CD4-positive, alpha-beta T cell (primary cell): ENCODE measurements at places on chromosomes 1 and 21. TPM values are rescaled to one million over a fixed set of nuclear protein-coding genes. Genes with fewer than 3 reads are reported as not detected.
A peak's percentile ranks its signal among the peaks of the same experiment; 100 is the strongest.

AADACL3 gene
- total RNA-seq: not detected

RASSF5 gene
- 153 TPM for total RNA-seq

DNA sequence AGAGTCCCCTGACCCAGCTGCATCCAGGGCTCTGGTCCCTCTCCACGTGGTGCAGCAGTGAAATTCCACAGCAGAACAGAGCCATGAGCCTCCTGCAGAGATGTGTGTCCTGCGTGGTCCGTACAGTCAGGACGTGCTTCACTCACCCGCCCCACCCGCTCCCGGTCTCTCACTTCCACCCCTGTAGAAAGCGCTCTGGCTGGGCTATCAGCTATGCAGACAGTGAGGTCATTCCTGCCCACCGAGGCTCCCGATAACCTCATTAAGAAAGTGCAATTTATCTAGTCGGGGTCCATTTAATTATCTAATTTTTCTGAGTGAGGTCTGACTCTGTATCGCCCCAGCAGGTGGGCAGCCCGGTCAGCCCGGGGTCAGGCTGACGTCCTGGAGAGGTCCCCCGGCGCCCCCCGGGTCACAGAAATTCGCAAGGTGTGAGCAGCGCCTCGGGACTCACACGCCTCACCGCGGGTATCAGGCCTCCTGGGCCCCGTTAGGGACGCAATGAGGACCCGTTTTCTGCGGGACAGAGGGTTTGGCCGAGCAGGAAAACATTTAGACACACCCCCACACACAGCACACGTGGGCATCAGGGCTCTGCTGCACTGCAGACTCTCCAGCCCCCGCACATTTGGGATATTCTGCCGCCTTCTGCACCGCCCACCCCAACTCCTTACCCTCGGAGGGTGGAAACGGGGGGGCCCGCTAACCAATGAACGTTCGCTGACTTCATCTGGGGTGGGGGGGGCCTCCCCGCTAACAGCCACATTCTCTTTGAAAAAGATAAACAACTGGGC is 76.7 kb downstream of the PRDM16 start:
- DNase-seq: no peak

DNA sequence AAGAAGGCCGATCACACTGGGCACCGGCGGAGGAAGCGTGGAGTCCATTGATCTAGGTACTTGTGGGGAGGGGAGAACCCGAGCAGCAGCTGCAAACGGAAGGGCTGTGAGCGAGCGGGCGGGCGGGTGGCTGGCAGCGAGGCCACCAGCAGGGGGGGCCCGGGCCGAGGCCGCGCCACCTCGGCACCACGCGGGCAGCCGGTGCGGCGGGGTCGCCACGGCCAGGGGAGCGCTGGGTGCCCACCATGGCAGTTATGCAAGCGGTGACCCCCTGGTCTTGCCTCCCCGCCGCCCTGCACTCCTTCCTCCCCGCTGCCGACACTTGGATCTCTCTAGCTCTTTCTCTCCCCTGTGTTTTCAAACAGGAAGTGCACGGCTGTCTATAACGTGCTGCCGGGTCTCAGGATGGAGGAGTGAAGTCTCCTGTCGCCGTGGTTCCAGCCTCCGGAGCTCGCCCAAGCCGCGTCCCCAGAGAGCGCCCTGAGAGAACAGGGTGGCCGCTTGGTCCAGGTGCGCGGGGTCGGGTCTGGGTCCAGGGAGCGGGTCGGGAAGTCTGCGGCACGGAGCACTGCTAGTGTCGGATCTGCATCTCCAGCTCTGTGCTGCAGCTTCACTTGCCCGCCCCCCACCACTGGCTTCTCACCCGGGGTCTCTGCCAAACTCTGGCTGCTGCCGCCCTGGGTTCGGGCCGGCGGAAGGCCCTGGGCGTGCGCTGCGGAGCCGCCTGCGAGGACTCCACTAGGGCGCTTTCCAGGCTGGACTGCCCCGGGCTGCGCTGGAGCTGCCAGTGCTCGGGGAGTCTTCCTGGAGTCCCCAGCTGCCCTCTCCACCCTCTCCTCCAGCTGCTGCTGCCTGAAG is 22.7 kb downstream of the LRRC8D start:
- peak; percentile 89 for DNase-seq
